ENCODE measurements at places on chromosomes 12 and 14. TPM values are rescaled to one million over a fixed set of nuclear protein-coding genes. Genes with fewer than 3 reads are reported as not detected.

The CRIP1 gene
- 3.0 TPM for total RNA-seq

The FITM1 gene
- under 0.01 TPM for total RNA-seq

The TSPAN19 gene
- not detected for total RNA-seq

The EIF2B1 gene
- total RNA-seq: 23.1 TPM

The PLEKHH1 gene
- total RNA-seq: 0.33 TPM

The TOMM20L gene
- not detected for total RNA-seq

The LRRC10 gene
- not detected for total RNA-seq
